ENCODE measurements at places on chromosomes 7 and 10.

- DNase-seq: peak; percentile 77
Measured at GRCh38 chr10:73998929-73999691, 1.2 kb downstream of the VCL start.

GRCh38 chr10:101513733-101514132 lies 74.3 kb downstream of the POLL start:
- DNase-seq: no peak

GRCh38 chr7:10040674-10041073 lies 933.0 kb upstream of the PHF14 start:
- no peak for DNase-seq

- no peak for DNase-seq
Measured at GRCh38 chr7:151488096-151488495, 31.6 kb downstream of the RHEB start.

DNA sequence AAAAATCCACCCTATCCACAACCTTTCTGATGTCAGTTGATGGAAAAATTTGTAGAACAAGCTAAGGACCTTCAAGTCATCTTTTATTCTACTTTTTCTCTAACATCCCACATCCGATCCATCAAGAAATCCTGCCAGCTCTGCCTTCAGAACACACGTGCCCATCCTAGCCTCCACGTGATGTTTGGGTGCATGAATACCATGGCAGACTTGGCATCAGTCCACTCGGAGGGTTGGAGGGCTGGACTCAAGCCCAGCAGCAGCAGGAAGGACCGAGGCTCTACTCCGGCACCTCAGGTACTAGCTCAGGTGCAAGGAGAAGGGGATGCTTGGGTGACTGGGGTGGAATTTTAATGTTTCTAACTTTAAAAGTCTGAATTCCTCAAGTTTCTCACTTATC lies 428.6 kb downstream of the DPP6 start:
- no peak for DNase-seq

DNA sequence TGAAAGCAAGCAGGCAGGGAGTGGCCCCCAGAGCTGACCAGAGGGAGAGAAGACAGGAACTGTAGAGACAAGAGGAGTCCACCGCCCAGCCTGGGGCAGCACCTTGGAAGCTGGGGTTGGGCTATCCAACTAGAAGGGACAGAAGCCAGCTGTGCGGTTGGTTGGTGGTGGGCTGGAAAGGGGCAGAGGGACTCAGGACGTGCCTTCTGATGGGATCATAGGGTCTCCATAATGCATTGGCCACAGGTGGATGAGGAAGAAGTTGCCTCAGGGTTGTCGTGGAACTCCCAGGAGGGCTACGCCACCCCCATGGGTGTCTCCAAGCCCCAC lies 114.0 kb upstream of the RET start:
- DNase-seq: no peak

- no peak for DNase-seq
Measured at GRCh38 chr7:142083605-142084004, 27.9 kb upstream of the MGAM2 start.

GRCh38 chr10:124612611-124613498 lies 131.3 kb downstream of the FAM53B start:
- no peak for DNase-seq

- DNase-seq: no peak
Measured at GRCh38 chr7:44094883-44095592, 9.1 kb upstream of the AEBP1 start.

DNA sequence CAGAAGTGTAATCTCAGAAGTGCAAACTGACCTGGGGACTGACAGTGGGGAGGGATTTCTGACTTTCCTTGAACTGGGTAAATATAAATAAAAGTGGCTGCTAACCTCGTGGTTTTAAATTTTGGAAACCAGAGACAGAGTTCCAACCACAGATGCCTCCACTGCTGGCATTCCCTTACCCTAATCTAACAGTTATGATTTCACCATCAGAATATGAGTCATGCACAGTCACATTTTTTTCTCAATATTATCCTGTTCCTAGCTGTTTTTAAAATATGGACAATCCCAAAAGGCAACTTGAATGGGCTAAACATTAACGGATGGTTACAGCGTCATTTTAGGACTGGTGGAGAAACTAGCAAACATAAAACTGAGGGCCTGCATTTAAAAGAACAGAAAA lies 264.3 kb upstream of the INHBA start:
- no peak for DNase-seq

- DNase-seq: peak; percentile 66
Measured at GRCh38 chr10:29949411-29950011, 109.9 kb downstream of the JCAD start.

DNA sequence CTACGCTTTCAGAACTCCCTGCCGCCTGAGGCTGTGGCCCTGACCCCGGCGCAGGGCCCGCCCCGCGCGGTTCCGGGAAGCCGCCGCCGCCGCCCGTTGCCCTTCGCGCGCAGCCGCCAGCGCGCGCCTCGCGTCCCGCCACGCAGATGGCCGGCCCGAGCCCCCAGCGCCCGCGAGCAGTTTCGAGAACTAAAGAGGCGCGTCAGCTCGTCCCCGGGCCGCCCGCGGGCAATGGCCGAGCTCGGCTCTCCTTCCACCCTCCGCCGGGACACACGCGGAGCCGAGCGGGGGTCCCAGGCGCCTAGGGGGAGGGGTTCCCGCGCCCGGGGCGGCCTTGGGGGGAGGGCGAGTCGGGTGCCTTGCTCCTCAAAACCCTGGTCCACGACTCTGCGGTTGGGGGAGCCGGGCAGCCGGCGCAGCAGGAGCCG lies 1.8 kb downstream of the HNRNPF start:
- no peak for DNase-seq

DNA sequence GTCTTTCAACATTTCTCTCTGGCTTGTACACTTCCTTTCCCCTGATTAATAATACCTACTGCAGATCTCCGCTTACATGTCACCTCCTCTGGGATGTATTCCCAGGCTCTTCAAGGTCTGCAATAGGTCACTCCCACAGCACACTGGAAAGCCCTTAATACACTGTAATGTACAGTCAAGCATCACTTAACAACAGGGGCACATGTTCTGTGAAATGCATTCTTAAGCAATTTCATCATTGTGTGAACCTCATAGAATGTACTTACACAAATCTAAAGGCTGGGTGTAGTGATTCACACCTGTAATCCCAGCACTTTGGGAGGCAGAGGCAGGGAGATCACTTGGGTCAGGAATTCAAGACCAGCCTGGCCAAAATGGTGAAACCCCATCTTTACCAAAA lies 1.9 kb downstream of the COX15 start:
- DNase-seq: peak; percentile 87

GRCh38 chr10:30587522-30588031 lies 42.0 kb downstream of the LYZL2 start:
- DNase-seq: no peak

DNA sequence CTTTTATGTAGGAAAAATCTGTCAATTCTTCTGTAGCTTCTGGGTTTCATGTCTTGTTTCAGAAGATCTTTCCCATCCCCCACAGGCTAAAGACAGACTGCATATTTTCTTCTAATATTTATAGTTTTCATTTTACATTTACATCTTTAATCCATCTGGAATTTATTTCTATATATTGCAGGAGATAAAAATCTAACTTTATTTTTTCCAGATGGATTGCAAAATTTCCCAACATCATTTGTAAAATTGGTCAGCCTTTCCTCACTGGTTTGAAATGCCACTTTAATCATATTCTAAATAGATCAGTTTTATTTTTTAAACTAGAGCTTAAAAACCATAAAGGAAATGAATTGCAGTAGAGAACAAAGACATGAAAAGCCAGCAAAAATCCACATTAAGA lies 46.9 kb downstream of the TMEM26 start:
- no peak for DNase-seq

GRCh38 chr10:104447906-104448305 lies 94.3 kb downstream of the CFAP58 start:
- no peak for DNase-seq
